ENCODE measurements at places on chromosomes 2 and 18.

DNA sequence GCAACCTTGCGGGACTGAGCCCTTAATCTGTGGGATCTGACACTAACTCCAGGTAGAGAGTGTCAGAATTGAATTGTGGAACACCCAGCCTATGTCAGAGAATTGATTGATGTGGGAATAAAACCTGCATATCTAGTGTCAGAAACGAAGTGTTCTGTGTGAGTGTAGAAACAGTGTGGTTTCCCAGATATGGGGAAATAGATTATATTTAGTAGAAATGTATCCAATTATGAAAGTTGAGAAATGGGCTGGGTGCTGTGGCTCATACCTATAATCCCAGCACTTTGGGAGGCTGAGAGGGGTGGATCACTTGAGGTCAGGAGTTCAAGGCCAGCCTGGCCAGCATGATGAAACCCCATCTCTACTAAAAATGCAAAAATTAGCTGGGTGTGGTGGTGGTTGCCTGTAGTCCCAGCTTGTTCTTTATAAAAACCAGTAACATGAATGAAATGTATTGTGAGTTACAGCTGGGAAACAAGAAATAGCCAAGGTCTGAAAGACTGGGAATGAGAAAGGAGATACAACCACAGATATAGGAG lies 4.3 kb upstream of the TP53I3 start:
- DNase-seq = no peak

DNA sequence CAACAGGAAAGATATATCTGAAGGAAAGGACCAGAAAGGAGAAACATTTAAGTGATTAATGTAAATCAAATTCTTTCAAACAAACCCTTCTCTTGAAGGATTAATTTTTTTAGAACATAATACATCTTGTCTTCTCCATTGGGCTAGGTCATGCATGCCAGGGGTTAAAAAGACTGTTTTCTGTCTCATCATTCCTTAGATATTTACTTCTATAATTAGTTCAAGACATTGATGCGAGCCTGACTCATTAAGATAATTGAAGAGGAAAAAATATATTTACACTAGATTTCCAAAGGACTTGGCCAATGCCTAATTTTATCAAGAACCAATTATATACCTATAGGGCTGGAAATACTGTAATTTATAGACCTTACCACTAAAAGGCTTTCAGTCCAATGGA lies 166.6 kb upstream of the SETBP1 start:
- no peak for DNase-seq

GRCh38 chr18:36635414-36636096 lies 193.2 kb downstream of the TPGS2 start:
- DNase-seq = no peak

DNA sequence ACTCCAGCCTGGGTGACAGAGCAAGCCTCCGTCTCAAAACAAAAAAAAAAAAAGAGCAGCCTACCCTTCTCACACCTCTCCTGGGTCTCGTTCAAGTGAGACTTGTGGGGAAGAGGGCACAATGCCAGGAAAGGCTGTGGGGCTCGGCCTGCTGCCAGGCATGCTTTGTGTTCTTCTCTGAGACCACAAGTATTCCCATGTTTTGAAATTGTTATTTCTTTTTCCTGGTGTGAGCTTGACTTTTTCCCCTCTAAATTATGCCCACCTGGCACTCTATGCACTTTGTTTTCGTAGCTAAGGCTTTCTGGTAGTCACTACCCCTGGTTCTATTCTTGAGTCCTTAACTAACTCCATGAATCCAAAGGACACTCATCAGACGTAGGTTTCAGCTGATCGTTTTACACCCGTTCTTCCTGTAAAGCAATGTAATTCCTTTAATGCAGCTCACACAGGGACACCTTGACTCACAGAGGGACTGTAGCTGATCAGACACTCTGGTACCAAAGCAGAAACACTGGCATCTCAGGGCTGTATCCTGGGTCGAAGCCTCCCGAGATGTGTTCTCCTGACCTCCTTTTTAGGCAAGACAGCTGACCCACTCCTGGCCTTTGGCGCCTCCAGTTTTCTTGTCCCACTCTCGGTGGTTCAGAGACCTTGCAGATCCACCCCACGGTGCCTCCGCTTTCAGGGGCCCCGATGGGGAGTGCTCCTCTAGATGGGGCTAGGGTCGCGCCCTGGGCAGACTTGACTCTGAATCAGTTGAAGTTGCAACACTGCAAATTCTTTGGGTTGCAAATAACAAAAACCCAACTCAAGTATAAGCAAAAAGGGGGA lies 193.3 kb upstream of the AGAP1 start:
- DNase-seq = no peak

DNA sequence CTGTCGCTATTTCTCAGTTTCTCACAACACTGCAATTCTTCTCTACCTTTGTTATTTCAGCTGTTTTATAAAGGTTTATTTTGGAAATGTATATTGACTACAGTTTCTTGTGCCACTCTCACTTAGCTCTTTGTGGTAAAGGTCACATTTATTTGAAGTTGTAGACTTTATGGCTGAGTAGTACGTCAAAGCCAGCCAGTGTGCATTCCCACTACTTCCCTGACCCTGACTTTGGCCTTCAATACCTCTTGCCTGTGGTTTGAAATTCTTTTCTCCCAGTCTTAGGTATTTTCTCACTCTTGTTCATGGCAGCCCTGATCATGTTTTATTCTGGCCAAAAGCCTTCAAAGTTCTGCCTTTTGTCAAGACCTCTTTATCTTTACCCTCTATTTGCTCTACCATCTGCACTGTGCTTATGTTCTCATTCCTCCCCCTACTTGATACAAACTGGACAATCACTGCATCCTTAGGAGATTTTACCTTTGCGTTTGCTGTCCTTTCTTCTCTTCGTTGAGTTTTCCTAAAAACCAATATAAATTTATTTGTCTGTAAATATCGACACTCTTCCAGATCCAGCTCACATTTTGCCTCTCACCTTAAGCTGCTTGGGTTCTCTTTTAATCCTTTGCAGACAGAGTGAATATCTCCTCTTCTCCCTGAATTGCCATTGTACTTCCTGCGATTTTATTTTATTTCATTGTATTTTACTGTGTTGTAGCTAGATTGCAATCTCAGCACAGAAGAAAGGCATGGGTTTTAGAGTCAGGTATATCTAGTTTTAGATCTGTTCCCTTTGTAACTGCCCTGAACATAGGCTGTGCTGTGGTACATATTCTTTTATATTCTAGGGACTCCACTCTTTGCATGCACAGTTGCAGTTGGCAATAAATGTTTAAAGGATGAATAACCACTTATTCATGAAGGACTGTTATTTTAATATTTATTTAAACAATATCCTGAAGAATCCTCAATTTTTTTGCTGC lies 31.2 kb downstream of the GULP1 start:
- DNase-seq = no peak
